ENCODE measurements at places on chromosomes 5 and 9.

- no peak for DNase-seq
Observed at GRCh38 chr5:61523997-61524396, 191.9 kb downstream of the ZSWIM6 start.

DNA sequence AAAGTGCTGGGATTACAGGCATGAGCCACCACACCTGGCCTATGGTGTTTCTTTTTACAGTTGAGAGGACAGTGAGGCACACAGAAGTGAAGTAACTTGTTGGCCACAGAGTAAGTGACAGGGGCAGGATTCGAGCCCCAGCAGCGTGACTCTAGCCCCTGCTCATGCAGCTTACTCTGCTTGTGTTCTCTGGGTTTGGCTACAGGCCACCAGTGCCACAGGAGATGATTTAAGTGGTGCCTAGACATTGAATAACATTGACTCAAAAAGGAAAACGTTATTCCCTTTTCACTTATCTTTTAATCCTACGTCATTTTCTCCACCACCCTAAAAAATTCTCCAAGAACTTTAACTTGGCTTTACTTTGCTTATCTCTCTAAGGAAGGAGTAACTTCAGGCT, 61.4 kb downstream of the SNX24 start:
- DNase-seq, result no peak

DNA sequence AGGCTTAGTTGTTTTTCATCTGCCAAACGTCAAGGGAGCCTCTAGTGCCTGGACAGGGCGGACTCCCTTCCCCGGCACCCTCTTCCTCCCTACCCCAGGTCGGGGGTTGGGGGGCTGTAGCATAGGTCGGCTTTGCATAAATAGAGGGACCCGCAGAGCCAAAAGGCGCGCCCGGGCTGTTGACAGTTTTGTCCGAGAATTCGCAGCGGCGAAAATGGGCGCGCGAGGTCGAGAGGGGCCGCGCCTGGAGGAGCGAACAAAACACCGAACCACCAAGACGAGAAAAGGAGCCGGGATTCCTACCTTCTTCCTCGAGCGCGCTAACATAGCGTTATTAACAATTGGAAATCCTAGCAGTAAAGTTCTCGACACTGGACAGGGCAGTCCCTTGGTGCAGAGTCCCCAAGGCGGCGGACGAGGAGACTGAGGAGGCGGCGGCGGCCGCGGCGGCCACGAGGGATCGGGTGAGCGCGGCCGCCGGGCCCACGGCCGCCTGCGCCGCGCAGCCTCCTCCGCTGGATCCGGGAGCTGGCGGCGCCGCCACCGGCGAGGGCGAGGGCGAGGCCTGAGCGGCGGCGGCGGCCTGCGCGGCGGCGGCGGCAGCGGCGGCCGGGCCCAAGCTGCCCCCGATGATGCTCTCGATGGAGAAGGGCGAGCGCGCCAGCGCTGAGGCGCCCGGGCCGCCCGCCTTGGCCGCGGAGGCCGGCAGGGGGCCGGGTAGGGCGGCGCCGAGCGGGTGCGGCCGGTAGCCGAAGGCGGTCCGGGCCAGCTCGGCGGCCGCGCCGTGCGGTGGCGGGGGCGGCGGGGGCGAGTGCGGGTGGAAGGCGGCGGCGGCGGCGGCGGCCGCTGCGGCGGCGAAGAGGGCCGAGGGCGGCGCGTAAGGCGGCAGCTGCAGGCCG, 1.7 kb downstream of the FOXD1 start:
- no peak for DNase-seq

GRCh38 chr9:19127871-19128500, 694 bp upstream of the PLIN2 start:
- DNase-seq, result no peak

GRCh38 chr5:54696931-54697330, 179.4 kb downstream of the SNX18 start:
- no peak for DNase-seq

DNA sequence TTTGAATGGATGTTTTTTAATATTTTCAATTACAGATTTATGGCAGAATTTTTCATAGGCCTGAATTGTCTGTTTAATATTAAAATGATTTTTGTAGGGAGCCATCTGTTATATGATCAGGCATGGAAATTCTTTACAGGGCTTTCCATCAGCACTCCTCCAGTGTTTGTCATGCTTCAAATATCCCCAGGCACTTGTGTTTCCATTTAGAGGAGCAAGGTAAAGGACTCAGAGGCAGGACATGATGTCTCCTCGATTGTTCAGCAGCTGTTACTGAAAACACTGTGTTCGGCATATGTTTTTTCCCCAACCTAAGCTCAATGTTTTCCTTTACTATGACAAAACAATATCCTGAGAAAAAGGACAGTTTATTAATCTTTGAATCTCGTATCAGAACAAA, 172.3 kb upstream of the RFX3 start:
- no peak for DNase-seq

DNA sequence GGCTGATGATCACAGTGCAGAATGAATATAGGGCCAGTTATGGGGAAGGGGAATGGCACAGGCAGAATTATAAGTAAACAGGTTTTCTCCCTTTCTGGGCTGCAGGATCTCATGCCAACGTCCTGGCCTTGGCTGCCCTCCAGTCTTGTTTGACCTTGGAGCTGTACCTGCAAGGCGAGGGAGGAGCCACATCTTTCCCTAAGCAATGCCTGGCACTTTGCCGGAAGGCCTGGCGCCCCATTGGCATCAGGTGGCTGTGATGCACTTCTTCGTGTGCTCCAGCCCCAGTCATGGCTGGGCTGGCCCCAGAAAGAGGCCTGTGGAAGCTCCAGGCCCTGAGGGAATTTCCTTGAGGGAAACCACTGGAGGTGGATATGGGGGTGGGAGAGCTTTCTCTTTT, 16.7 kb upstream of the IQGAP2 start:
- DNase-seq, result no peak

- DNase-seq, result no peak
Observed at GRCh38 chr5:177980743-177981151, 15.3 kb downstream of the PROP1 start.

GRCh38 chr5:178304761-178305645, 72.4 kb upstream of the PHYKPL start:
- DNase-seq, result no peak

DNA sequence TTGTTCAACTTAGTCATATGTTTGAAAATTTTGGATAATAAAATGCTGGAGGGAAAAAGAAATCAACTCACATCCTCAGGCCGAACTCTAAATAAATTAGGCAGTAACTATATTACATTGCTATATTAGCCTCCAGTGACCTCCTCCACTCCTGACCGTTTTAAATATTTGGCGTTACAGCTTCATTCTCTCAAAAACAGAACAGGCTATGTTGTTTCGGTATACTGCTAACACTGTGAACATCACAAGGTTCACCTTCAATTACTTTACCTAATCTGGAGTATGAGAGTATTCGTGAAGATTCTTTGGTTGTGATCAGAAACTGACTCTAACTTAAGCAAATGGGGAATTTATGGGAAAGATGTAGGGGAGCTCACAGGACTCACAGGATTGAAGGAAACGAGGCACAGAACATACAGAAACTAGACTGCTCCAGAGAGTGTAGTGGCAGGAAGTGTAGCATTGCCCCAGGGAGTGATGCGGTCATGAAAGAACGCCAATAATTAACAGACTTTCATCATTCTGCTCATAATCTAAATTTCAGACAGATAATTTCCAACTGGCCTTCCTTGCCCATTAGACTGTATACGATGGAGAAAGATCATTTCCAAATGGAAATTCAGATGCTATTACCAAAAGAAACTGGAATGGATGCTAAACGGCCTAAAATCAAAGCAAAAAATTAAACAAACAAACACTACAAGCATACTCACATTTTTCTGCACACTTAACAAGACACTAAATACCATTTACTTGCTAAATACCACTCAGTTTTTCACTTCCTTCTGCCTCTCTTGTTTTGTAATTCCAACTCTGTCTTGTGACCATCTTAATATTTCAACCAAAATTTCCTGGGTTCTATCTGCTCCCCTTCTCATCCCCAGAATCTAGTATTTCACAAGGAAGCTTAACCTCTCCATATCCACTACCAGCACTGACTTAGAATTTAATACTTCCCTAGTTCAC, 110.1 kb upstream of the LPAR1 start:
- no peak for DNase-seq

GRCh38 chr9:105656131-105656921, 5.9 kb upstream of the TAL2 start:
- peak; percentile 42 for DNase-seq

DNA sequence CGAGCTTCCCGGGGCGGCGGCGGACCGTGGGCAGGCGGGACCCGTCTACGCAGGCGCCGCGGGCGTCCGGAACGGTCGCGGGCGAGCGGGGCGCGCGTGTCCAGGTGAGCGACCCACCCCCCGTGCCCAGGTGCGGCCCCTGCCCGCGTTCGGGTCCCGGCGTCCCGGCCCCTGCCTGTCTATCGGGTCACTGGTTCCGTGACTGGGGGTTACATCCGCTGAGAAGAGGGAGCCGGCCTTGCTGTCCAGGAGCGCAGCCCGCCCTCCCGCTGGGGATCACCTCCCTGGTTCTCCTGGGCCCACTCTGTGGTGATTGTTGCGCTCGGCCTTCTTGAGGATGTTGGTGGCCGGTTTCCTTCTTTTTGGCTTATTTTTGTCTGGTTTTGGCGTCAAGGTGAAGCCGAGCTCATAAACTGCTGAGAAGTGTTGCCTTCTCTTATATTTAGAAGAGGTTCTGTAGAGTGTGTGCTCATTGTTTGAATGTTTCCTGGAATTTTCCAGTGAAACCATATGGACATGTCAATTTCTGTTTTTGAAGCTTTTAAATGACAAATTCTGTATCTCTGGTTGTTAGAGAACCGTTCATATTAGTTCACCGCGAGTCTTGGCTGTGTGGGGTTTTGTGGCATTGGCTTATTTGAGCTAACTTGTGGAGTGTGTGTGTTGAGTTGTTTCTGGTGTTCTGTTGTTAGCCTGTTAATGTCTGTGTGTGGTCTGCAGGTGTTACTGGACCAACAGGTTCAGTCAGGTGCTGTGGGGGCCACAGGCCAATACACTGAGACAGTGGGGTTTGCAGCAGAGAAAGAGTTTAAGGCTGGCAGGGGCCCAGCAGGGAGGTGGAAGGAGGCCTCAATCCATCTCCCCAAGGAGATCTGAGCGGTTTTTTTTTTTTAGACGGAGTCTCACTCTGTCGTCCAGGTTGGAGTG, 621 bp downstream of the CEP72 start:
- DNase-seq, result peak; percentile 45

GRCh38 chr5:77139001-77139400, 51.9 kb upstream of the ZBED3 start:
- DNase-seq, result no peak

DNA sequence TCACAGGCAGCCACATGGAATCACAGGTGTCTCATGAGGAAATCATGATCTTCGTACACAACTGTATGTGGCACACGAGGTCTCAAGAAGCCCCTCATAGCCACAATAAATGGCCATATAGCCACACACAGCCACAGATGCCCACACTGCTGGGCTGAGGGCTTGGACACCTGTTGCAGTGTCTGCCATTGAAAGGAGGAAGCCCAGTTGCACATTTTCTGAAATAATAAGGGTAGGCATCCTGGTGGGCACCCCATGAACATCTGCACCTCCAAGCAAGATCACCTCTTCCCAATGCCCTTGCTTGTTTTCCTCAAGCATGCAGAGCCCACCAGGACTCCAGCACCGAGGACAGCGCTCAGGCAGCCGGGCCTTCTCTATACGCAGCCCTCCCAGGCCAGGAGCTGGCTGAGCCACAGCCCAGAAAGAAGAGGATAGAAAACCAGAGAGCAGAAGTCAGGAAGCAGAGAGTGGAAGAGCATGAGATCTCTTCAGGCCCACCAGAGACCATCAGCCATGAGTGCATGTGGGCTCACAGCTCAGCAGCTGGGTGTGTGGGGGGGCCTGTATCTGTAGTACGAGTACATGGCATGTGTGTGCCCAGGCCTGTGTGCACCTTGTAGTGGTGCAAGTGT, 1.0 kb upstream of the ACSL6 start:
- DNase-seq, result peak; percentile 45

- DNase-seq, result no peak
Observed at GRCh38 chr5:1950708-1951103, 68.0 kb upstream of the IRX4 start.

DNA sequence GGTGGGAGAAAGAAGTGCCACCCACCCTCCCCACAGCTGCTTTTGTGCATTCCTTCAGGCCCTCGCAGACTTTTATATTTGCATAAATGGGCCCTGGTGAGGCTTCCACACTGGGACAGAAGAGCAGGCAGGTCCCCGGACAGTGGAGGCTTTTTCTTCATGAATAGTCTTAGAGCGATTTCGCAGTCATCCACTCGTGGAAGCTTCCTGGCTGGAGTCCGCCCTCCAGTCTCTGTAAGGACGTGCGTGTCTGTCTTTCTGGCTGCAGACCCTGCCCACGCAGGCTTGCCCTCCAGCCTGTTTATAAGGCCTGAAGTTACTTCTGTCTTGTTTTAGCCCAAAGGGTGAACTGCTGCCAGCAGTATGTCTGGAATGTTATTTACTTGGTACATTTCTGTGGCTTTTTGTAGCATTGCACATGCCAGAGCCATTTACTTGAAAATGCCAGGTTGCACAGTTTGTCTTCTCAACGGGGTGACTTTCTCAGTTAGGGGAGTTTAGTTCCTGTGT, 195.7 kb downstream of the AOPEP start:
- no peak for DNase-seq

- no peak for DNase-seq
Observed at GRCh38 chr5:147344861-147345260, 110.0 kb downstream of the STK32A start.

GRCh38 chr9:126155756-126156664, 170.6 kb upstream of the MVB12B start:
- peak; percentile 2 for DNase-seq

- DNase-seq, result no peak
Observed at GRCh38 chr5:72125941-72126620, 18.8 kb downstream of the MAP1B start.

GRCh38 chr9:98660541-98660940, 48.2 kb downstream of the GABBR2 start:
- no peak for DNase-seq

- DNase-seq, result no peak
Observed at GRCh38 chr9:38761999-38762398, 42.1 kb upstream of the FAM240B start.

- no peak for DNase-seq
Observed at GRCh38 chr5:60826653-60827052, 17.4 kb downstream of the ELOVL7 start.

- DNase-seq, result no peak
Observed at GRCh38 chr5:17928581-17928981, 294.3 kb downstream of the TAF11L14 start.

GRCh38 chr5:143174714-143175398, 228.6 kb downstream of the NR3C1 start:
- DNase-seq, result no peak

- no peak for DNase-seq
Observed at GRCh38 chr9:136061405-136061804, 33.7 kb downstream of the NACC2 start.

DNA sequence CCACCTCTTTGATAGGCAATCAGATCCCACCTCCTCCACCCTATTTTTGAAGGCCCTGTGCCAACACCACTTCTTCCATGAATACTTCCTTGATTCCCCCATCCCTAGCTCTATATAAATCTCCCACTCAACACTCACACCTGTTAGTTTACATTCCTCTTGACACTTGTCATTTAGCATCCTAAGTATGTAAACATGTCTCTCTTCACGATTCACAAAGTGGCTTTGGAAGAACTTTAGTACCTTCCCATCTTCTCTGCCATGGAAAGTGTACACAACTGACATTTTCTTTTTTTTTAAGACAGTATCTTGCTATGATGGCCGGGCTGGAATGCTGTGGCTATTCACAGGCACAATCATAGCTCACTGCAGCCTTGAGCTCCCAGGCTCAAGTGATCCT, 1.5 kb upstream of the FXN start:
- DNase-seq, result no peak
